ENCODE measurements at places on chromosomes 7 and 10.

- DNase-seq = no peak
Measured at GRCh38 chr10:37403776-37404175, 278.4 kb downstream of the ANKRD30A start.

GRCh38 chr7:71817916-71818315 lies 594.2 kb downstream of the CALN1 start:
- DNase-seq = no peak

DNA sequence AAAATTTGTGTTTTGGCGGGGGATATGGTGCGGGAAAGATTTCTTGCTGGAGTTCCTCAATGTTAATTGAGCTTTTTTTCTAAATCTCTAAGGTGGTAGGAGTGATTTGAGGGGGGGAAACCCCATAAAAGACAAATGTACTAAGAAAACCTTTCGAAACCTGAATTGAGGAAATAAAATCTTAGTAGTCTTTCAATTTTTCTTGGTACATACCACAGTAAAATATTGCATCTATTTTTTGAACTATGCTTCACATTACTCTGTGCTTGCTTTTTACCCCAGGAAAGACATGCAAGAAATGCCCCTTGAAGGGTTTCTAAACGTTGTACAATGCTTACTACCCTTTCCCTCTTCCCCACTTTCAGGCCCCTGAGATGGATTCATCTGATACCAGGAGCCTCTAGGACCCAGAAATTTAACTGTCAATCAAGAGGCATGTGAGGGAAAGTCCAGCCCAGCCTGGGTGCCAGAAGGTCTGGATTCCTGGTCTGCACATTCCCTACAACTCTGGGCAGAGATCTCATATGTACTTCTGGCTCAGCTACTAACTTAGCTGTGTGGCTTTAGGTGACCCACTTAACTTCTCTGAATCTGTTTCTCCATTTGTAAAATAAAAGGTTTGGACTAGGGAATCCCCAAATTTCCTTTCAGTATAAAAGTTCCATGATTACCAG lies 5.8 kb upstream of the PDCD4 start:
- DNase-seq = peak; percentile 39

DNA sequence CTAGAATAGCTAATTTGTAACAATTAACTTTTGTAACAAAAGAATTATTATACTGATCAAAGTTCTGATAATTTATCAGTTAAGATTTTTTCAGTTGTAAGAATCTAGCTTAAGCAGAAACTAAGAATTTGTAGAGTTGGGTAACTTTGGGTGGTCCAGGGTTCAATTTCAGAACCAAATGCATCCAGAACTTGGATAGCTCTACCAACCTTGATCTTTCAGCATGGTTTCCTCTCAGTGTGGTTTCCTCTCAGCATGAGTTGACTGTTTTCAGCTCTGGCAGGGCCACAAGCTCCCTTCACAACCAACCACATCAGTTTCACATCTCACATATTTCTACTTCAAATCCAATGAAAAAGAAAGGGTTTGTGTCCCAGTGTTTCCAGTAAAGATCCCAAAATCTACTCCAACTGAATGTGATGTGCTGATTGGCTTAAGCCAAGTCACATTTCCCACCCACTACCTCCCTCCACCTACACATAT lies 3.3 kb upstream of the FAS start:
- DNase-seq = no peak

DNA sequence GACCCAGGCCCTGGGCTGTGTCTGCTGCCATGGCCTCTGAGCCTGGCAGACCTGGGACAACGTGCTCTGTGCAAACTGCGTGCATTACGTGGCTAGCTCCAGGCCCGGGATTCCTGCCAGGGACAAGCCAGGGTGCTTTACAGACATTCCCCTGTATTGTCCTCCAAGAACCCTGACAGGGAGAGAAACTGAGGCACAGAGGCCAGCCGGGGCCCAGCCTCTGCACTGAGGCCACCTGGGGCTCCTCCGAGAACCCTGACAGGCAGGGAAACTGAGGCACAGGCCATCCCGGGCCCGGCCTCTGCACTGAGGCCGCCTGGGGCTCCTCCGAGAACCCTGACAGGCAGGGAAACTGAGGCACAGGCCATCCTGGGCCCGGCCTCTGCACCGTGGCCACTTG lies 64.9 kb downstream of the CFAP46 start:
- no peak for DNase-seq

- DNase-seq = no peak
Measured at GRCh38 chr10:46525177-46525823, 31.2 kb downstream of the GPRIN2 start.

- no peak for DNase-seq
Measured at GRCh38 chr10:86164960-86165630, 201.5 kb downstream of the GRID1 start.

GRCh38 chr7:53087274-53087673 lies 51.8 kb downstream of the POM121L12 start:
- no peak for DNase-seq

DNA sequence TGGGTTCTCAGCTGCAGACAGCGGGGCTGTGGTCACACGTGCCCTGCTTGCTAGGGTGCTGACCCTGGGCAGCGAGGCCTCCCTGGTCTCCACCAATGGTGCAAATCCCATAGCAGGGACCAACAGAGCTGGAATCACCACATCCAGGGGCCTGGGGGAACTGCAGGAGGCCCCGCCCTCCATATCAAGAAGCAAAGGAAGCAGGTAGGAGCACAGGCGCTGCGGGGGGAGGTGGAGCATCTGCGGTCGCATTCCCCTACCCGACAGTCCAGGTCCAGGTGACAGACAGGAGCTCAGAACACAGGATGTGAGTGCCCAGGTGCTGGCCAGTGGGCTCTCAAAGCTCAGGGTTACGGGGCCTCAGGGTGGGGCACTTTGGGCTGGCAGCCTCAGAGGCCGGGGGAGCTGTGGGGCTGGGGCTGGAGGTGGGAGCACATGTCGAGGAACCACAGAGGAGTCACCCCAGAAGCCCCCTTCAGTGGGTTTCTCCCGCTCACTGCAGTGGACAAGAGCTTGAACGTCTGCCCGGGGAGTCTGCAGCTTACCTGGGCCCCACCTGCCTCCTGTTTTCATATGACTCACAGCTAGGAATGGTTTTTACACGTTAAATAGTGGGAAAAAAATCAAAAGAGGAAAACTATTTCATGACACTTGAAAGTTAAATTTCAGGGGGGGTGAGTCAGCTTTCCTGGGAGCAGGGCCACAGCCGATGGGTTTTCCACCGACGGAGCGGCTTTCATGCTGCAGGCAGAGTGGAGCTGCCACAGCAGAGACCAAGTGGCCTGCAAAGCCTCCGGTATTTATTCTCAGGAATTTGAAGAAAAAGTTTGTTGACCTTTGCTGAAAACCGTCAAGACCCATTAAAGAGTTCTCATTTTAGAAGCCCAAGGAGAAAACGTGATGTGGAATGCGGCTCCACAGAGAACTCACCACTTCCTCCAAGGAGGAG lies 148.7 kb upstream of the PPP2R2D start:
- no peak for DNase-seq

DNA sequence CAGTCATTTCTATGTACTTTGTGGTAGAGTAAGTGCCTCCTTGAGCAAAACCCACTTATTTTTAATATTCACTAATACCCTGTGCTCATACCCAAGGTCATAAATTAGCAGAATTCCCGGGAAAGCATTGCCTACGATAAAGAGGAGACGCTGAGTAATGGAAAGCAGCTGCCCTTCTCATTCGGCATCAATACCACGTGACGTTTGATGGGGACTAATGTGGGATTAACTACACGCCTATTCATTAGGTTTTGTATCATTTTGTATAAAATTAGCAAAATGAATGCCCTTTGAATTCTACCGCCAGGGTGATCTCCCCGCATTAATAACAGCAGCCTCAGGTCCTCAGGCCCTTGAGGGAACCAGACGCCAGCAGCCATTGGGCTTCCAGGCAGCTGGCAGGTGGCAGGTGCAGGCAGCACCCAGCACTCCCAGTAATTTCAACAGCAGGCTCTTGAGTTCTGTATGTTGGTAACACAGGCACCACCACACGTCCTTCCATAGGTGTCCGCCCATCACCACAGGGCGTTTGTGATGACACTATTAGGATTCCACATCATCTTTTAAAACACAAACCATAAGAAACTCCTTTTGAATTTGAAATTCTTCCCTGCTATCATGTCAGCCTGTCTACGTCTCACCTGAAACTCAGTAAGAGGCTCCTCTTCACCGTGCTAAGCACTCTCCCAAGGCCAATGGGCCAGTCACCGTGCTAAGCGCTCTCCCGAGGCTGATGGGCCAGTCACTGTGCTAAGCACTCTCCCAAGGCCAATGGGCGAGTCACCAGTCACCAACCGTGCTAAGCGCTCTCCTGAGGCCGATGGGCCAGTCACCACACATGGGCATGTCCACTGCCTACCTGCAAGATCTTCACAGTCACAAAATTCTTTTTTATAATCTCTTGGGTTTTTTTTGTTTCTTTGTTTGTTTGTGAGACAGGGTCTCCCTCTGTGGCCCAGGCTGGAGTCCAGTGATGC lies 509.4 kb downstream of the PTPRN2 start:
- DNase-seq = no peak

DNA sequence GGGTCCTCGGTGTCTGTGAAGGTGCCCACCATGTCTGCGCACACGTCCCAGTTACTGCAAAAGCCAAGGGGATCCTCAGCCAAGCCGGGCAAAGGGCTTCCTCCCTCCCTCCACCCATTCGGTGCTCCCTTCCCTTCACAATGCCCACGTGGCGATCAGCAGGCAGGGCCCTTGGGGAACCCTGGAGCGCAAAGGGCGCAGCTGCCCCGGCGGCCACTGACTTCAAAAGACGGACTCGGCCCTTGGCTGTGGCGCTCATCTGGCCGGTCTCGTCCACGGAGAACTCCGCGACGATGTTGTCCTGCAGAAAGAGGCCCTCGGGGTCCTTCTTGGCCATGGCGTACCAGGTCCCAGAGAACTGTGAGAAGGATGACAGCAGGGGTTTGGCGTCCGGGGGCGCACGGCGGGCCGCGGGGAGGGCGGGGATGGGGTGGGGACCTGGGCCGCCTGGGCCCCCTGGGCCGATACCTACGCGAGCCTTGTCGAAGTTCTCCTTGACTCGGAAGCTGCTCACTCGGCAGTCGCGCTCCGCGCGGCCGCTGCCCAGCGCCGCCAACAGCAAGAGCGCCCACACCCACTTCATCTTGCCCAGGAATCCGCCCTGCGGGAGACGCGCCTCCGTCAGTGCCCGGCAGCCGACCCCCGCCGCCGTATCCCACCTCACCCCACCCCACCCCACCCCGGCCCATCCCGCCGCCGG lies 439 bp downstream of the RBP4 start:
- peak; percentile 73 for DNase-seq

DNA sequence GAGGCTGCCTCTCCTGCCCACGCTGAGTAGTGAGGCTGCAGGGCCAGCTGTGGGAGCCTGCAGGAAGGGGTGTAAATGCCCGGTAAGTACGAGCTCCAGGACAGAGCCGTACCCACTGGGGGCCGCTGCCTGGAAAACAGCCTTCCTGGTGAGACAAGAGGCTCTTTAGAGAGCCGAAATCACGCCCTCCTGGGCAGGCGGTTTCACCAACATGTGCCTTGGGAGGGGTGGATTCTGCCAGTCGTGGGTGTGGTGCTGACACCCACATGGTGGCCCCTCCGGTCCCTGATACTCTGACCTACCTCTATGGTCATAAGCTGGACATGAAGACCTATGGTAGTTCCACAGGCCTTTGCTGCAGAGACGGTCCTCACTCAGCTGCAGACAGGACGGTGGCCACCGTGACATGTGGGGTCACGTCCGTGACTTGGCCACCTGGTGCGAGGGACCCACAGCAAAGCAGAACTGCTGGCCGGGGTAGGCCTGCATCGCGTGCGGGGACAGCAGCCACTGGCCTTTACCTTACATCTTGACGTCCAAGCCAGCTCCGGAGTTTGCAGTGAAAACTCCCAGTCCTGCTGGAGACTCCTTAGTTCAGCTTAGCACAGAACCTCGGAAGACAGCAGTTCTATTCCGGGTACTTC lies 46.9 kb downstream of the PITRM1 start:
- DNase-seq = no peak

- no peak for DNase-seq
Measured at GRCh38 chr10:124088915-124089314, 4.5 kb downstream of the CHST15 start.

DNA sequence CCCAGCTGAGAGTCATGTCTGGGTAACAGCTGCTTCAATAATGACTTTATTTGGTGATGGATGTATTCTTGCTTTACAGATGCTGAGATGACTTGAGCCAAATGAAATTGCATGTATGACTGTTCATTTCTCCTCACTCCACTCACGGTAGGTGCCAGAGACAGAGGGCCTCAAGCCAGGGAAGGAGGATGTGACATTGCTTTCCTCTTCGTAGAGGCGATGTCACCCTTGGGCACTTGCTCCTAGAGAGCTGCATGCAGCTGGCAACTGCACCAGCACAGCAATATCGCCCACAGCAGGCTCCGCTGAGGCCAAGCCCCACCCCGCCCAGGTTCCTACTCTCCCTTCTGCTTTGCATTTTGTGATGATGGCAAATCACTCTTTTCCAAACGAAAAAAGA lies 116.6 kb upstream of the AOAH start:
- DNase-seq = no peak

- no peak for DNase-seq
Measured at GRCh38 chr10:79329529-79329928, 17.7 kb upstream of the PPIF start.

GRCh38 chr7:116212869-116213268 lies 2.5 kb downstream of the TES start:
- no peak for DNase-seq

DNA sequence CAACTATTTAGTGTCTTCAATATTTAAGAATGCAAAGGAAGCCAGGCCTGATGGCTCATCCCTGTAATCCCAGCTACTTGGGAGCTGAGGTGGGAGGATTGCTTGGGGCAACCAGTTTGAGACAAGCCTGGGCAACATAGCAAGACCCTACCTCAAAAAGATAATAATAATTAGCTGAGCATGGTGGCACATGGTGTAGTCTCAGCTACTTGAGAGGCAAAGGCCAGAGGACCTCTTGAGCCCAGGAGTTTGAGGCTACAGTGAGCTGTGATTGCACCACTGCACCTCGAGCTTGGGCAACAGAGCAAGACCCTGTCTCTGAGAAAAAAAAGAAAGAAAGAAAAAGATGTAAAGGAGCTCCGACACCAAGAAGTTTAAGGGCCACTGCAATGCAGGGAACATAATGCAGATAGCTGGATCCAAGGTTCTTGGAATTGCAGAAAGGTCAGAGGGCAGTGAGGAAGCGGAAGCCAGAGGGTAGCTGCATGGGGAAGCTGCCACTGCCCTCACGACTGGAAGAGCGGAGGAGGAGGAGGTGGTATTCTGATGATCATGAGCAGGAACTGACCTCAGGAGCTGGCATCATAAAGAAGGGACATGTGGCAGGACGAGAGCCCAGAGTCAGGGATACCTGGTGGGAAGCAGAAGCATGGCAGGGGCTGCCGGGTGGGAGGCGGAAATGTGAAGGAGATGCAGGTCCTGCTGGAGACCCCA lies 60.2 kb upstream of the PODXL start:
- no peak for DNase-seq

All from hepatocyte (in vitro differentiated cells).